ENCODE measurements at places on chromosomes 1 and 21. TPM values are rescaled to one million over a fixed set of nuclear protein-coding genes. Genes with fewer than 3 reads are reported as not detected.

DNA sequence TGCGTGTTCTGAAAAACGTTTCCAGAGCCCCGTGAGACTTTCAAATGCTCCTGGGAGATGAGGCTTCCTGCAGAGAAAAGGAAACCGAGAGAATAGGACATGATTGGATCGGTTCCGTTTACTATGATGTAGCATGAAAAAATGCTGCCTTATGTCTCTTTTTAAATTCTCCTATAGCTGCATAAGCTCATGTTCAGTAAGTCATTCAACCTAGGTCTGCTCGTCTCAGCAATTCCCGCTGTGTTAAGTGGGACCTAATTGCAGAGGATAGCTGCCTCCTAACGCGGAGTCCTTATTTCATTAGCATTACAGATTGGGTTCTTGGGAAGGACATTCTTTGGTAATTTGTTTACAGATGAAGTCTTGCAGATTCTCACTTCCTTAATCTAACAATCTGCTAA lies 165.3 kb downstream of the GALNT2 start:
- DNase-seq: no peak

GRCh38 chr1:5640845-5641244 lies 351.4 kb downstream of the NPHP4 start:
- no peak for DNase-seq

The KCNQ4 gene
- 0.61 TPM for total RNA-seq

- DNase-seq: no peak
These were observed 13.3 kb upstream of the BRWD1 start for GRCh38 chr21:39326607-39327307.

DNA sequence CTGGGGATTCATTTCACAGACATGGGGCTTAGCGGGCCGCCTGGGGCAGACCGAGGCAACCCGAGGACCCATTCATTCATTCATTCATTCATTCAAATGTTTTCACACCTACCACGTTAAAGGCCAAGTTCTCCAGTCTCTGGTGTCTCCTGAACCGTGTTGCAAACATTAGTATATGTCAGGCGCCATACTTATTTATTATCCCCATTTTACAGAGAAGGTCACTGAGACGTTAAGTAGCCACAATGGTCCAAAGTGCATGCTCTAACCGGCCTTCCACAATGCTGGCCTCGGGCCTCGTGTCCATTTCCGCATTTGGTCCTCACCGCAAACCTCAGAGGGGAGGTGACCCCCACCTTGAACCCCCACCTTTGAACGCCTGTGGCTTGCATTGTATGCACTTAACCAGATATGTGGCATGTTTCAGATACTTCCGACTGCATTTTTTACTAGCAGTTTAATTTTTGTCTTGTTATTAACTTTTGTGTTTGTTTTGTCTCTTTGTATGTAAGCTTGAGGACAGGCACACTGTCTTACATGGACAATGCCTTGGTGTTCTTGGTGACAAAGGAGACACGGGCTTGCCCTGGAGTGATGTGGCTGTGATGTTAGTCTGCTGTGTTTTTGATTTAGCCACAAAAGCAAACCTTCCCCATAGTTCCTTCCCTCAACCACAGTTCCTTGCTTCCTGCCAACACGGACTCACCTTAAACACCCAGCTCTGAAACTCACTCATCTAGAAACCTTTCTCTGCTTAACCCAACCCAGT lies 1.2 kb upstream of the IFFO2 start:
- no peak for DNase-seq
